Urinary bladder (tissue), 4 donors: ENCODE measurements at places on chromosomes 3 and 15. TPM values are rescaled to one million over a fixed set of nuclear protein-coding genes. Genes with fewer than 3 reads are reported as not detected.

- no peak for DNase-seq
Observed at GRCh38 chr3:126399351-126399735, 4.6 kb downstream of the CFAP100 start.

EPHA6 gene
- 15.9 TPM for total RNA-seq

IQCF5 gene
- not detected for total RNA-seq

- no peak for DNase-seq
Observed at GRCh38 chr3:8170971-8171508, 330.6 kb upstream of the LMCD1 start.

- DNase-seq, result no peak
Observed at GRCh38 chr3:66312039-66312438, 91.2 kb downstream of the SLC25A26 start.
